Fibroblast of skin of right biceps (primary cell): ENCODE measurements at places on chromosomes 3 and 15.

- DNase-seq: no peak
Observed at GRCh38 chr3:162740941-162741596, 1244.5 kb downstream of the OTOL1 start.

- DNase-seq: peak; percentile 41
Observed at GRCh38 chr3:159829539-159830227, 159.0 kb upstream of the IL12A start.

DNA sequence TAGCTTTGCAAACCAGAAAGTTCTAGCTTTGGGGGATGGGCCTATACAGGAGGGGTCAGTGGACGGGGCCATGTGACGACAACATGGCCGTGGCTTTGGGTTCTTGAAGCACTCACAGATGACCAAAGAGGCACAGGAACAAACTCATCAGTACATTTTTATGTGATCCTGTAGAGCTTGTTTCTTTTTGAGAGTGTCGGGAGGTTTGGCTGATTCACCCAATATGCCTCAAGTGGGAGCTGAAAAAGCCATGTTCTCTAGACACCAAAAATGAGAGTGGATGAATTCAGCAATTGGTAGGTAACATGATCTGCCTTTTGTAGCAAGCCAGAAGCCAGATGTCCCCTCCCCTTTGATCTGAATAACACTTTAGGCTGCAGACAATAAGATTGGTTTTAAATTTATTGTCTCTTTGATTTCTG, 30.1 kb downstream of the GREM1 start:
- peak; percentile 86 for DNase-seq

- no peak for DNase-seq
Observed at GRCh38 chr3:140557476-140557875, 120.4 kb upstream of the TRIM42 start.

DNA sequence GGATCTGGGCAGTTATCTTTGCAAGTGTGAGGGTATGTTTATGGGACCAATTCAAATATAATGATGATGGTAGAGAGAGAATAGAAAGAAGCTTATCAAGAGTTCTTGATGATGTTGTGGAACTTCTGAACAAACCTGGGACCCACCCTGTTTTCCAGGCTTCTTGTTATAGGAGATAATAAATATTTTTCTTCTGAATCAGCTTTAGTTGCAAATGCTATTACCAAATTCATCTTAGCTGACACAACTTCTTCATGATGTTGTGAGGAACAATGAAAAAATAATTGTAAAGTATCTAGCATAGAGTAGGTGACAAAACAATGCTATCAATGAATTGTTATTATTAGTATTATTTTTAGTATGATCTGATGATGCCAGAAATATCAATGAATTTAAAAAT, 43.5 kb upstream of the PTX3 start:
- no peak for DNase-seq

DNA sequence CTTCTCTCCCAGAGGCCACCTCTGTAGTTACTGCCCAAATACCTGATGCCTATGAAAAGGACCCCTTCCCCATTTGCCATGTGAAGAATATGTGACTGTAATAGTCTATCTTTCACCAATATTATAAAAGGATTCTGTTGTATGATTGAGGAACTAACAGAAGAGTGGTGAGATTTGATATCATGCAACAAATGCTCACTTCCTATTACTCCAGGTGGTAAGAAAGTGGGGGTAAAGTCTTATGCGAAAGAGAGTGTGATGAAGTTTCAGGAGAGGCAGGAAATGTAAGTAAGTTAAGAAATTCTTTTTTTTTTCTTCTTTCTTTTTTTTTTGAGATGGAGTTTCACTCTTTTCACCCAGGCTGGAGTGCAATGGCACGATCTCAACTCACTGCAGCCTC, 24.4 kb upstream of the RAP2B start:
- DNase-seq: no peak

DNA sequence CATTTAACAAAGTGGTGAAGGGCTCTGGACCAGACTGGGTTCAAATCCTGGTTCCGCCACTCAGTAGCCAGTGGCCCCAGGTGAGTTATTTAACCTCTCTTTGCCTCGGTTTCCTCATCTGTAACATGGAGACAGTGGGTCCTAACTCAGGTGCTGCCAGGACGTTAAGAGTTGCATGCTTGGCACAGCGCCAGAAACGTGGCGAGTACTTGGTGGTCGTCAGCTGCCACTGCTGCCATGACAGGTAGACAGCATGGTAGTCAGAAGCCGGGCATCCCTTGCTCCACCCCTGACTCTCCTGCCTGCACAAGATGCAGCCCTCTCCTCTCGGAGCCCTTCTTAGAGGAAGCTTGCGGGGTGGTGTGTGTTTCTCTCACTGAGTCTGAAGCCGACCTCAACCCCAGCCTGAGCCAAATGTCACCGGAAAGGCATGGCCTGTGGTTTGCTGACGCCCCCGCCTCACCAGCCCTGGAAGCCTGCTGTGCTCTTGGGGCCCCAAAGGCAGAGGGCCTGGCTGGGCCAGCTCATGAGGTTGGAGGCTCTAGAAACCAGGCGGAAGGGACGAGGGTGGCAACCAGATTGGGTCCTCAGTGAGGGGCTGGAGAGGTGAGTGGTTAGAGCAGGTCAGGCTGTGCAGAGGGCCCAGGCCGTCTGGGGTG, 160.8 kb upstream of the TLE3 start:
- DNase-seq: peak; percentile 19

- no peak for DNase-seq
Observed at GRCh38 chr3:9141928-9142289, 107.5 kb downstream of the SRGAP3 start.

DNA sequence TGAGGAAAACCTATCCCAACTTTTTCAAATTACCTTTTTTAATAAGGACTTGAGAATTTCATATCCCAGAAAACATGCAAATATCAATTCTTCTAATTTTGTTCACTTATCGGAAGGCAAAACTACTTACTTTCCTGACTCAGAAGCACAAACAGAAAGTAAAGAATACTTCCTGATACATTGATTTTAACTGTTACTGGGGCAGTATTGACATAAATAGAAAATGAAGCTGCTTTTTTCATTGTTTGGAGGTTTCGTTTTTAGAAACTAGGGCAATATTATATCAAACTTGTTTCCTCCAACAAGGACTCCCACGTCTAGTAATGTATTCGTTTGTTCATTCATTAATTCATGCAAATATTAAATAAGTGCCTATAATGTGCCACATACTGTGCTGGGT, 19.1 kb downstream of the PAQR9 start:
- no peak for DNase-seq

DNA sequence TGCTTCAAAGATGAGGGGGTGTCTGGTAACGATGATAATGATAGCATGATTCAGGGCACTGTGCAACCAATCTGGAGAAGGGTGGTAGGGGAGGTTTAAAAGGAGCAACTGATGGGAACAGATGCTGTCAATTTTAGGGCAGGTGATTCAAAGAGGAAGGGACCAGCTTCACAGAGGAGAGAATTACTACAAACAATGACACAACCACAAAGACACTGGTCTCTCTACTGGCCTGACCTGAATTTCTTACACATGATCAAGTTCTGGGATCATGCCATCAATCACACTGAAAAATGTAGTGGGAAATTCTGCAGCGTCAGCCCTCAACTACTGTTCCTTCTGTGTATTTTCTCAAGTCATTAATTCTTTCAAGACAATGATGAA, 2.6 kb upstream of the CDV3 start:
- peak; percentile 80 for DNase-seq
